Activated gamma-delta T cell (primary cell): ENCODE measurements at places on chromosomes 2 and 18.

DNA sequence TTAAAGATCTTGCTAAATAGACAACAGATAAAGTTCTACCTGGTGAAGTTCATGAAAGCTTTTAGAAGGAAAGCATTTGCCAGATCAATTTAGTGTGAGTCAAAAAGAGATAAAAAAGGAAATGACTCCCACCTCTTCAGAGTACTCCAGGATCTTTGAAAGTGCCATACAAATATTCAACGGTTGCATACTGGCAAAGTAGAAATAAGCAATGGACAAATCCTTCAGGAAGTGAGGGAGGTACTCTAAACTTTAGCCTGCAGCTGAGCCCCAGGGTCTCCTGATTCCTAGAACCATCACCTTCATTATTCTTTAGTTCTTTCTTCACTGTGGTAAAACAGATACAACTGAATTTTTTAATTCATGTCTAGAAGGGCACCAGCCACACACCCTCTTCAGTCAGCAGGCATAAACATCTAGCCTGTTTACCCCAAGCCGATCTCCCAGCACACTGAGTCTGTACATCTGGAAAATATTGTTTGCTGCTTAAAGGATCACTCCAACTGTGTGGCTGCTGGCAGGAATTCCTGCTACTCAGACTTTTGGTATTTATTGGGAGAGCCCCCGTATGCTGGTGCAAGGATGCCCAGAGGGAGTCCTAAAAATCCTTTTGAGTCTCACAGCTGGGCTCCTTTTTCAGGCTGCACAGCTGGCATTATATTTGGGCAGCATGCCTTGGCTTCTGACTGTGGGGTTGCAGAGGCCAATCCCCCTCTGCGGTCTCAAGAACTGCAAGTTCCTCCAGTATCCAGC lies 72.3 kb upstream of the SESTD1 start:
- DNase-seq = no peak

DNA sequence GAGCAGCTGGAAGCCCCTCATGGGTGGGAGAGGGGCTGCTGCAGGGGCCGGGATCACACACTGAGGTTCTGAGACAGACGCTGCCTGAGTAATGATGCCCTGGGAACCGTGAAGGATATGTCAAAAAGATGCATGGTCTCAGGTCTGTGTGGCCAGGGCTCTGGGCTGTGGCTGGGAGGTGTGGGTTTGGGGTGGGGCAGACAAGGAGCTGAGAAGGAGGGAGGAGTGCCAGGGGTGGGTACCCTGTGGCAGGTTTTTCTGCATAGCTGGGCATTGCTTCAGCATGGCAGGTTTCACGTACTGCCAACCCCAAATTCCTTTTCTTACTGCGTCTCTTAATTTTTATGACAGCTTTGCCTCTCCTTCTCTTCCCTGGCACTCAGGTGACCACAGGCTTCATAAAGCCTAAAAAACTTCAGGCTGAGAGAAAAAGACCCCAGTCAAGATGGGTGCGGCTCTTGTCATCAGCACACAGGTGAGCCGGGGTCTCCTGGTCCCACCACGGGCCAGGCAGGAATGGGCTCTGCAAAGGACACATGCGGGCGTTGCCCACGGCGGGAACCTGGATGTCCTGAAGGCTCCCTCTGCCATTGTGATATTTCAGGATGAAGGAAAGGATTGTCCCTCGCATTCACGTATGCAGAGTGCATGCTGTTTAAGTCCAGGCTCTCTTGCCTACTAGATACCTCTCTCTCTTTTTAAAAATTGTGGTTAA lies 18.0 kb downstream of the MALL start:
- DNase-seq = no peak

DNA sequence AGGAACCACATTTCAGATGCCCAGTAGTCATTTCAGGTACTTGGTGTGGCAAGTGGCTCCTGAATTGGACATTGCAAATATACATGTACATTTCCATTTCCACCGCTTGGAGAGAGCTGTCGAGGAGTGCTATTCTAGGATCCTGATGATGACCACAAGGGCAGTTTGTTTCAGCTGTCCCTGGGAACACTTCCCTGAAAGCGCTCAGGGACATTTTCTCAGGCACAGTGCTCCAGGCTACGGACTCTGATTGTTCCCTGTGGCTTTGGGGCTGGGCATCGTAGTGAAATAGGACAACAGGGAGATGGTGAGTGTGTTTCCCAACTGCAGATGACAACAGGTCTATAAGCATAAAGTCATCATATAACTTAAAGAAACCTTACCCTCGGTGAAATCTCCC lies 3.1 kb downstream of the DBI start:
- DNase-seq = no peak

- DNase-seq = no peak
Measured at GRCh38 chr18:39946623-39947061, 2008.4 kb upstream of the PIK3C3 start.

GRCh38 chr18:78080081-78080480 lies 830.4 kb downstream of the GALR1 start:
- DNase-seq = no peak

- DNase-seq = no peak
Measured at GRCh38 chr2:241216211-241216761, 27.8 kb downstream of the ANO7 start.

DNA sequence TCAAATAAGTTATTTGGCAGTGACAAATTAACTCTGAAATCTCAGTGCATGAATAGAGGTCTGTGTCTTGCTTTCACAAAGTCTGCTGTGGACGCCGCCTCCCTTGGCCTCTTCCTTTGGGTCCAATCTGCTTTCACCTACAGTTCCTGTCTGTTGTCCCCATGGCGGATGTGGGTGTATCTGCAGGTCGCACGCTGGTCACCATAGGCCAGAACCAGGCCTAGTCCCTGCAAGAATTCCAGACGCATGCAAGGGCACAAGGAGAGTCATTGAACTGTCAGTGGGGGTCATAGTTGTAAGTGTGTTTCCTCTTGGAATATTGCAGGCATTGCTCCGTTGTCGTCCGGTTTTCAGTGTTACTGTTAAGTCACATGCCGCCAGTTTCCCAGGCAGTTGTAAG lies 7.4 kb downstream of the SOCS6 start:
- no peak for DNase-seq

- no peak for DNase-seq
Measured at GRCh38 chr18:24809173-24809950, 348.9 kb downstream of the HRH4 start.
